NCI-H1105 treated with DMSO at 0.1 percent for 48 hours (cell line): ENCODE measurements at places on chromosomes 16 and 17.

DNA sequence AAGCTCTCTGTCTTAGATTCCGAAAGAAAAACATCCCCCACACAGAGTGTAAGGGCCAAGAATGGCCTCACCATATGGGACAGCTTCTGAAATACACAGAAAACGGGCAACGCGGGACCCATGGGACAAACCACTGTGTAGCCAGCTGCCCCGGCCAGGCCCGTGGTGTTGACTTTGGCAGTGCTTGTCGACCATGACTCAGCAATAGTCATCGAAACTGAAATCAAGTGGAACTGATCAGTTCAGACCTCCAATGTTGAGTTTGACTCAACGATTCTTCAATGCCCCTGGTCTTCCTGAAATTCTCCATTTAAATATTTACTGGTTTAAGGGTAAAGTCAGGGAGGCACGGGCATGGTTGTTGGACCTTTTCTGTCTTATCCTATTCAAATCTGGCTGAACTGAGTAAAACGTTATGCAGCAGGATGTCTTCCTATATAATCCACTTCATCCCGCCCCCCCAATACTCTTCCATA is 27.5 kb downstream of the ZFHX3 start:
- DNase-seq: no peak

DNA sequence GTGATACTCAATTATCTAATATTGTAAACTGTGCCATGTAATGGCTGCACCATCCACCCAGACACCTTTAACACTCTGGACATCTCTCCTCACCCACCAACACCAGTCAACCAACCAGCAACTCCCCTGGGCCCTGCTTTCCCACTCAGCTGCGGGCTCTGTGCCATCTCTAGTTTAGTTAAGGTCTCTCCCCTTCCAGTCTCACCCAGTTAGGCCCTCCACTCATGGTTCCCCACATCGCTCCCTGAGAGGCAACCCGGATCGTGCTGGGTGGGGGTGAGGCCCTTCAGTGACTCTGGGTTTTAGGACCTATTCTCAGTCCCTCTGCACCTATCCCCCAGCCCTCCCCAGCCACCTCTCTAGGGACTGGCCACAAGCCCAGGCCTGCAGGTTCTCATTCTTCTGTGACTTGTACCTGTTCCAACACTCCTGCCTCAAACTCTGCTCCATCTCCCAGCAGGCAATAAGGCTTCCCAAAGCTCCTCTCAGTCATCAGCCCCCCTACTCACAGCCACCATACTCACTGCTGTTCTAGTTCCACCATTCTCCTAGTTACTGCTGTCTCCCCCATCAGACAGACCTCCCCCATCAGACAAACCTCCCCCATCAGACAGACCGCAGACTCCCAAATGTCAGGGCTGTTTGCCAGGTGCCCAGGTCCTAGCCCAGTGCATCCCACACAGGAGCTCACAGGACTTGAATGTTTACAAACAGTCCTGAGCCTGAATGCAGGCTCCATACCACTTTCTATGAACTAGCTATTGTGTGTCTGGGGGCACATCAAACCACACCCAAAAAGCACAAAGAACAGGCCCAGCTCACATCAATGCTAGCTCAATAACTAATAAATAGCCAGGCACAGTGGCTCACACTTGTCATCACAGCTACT is 2.6 kb downstream of the TK2 start:
- DNase-seq: peak; percentile 10

- peak; percentile 20 for DNase-seq
Measured at GRCh38 chr17:51056813-51057510, 63.7 kb downstream of the SPAG9 start.

- no peak for DNase-seq
Measured at GRCh38 chr16:67822511-67822910, 15.8 kb downstream of the TSNAXIP1 start.

DNA sequence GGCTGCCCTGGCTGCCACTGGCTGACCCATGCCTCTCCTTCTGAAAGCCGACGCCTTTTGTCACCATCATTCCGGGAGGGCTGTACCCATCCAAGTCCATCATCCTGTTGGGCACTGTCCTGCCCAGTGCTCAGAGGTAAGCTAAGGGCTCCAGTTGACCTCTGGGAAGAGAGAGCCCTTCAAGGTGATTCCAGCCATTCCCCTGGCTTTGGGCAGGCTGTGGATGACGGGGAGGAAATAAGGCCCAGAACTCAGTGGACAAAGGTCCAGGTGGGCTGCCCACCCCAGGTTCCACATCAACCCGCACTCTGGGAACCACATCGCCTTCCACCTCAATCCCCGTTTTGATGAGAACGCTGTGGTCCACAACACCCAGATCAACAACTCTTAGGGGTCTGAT is 45.8 kb downstream of the NOS2 start:
- DNase-seq: no peak

GRCh38 chr17:27230996-27231395 is 62.9 kb upstream of the WSB1 start:
- DNase-seq: no peak

DNA sequence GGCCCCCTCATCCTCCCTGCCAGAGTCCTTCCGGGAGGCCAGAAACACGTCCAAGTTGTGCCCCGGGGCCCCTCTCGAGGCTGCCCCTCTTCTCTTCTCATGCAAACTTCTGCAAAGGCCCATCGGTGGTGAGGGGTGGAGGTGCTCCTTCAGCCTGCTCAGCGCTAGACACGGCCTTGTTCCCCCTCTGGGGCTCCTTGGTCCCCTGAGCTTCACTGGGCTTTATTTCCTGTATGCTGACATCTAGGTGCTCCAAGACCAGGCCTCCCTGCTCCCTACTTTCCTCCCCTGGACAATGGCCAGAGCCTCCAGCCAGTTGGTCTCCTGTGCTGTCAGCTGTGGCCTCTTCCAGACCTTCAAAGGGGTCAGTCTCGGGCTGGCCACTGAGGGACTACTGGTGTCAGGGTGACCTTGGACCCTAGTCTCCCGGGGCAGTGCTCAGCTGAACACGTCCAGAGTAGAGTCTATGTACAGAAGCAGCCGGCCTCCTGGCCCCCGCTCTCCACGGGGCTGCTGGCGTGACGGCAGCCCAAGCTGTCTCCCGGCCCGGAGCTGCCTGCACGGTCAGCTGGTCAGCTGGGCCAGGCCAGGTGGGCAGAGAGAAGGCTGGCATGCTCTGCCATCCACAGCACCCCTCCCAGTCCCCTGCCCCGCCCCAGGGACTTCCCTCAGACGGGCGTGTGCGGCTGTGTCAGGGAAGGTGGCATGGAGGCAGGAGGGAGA is 1.7 kb upstream of the PRR35 start:
- DNase-seq: no peak

DNA sequence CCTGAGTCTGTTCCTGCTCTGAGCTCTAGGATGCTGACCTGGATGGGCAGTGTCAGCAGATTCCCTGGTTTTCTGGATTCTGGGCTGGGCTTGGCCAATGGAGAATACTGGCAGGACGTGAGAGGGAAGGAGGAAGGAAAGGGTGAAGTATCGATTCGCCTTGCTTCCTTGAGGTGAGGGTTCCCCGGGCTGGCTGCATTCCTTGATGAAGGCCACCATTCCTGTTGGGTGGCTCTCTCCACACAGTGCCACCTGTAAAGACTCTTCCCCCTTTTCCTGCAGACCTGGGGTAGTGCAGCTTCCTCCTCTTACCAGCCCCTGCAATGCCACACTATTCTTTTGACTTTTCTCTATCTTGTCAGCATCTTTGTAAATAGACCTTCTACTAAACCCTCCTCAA is 58.1 kb upstream of the TANC2 start:
- no peak for DNase-seq

DNA sequence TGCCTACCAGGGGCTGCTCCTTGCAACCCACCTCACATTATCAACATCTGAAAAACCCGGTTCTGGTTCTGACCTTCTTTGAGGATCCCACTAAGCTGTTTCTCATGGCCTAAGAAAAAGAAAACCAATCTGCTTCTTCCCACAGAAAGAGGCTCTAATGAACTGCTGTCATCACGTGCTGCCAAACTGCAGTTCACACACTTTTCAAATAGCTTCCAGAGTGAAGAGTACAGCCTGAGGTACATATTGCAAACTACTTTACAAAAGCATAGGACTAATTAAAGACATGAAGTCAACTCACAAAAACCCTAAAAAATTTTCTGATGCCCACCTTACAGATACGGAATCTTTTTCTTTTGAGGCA is 36.7 kb downstream of the SMG6 start:
- DNase-seq: no peak

- no peak for DNase-seq
Measured at GRCh38 chr16:63426275-63426870, 1390.1 kb upstream of the CDH8 start.

GRCh38 chr17:75480281-75480680 is 23.8 kb downstream of the TMEM94 start:
- DNase-seq: no peak

DNA sequence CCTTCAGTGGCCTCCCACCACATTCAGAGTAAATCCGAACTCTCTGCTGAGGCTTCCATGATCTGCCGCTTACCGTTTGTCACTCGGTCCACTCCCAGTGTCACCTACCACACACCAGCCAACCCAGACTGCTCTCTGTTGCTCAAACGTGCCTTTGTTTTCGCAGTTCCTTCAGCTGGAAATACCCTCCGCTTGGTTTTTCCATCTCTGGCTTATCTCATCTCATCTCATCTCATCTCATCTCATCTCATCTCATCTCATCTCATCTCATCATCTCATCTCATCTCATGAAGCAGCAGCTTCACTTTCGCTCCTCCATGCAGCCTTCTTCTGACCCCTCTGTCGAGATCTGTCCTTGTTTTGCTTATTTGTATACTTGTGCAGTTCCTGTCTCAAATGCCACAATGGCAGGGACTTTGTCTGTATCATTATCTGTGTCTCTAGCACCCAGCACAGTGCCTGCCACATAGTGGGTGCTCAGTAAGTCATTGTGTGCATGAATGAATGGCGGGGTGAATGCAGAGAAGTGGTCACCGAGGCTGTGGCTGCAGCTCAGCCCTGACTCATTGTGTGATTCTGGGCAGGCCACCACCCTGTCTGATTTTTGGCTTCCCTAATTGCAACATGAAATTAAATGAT is 3.8 kb upstream of the SNX20 start:
- no peak for DNase-seq

- DNase-seq: no peak
Measured at GRCh38 chr16:56807011-56807675, 57.9 kb upstream of the SLC12A3 start.

GRCh38 chr16:87931504-87931903 is 4.8 kb downstream of the CA5A start:
- no peak for DNase-seq

- no peak for DNase-seq
Measured at GRCh38 chr16:3115561-3115960, 3.2 kb downstream of the ZNF205 start.

- DNase-seq: no peak
Measured at GRCh38 chr17:17024778-17025300, 17.4 kb upstream of the MPRIP start.

DNA sequence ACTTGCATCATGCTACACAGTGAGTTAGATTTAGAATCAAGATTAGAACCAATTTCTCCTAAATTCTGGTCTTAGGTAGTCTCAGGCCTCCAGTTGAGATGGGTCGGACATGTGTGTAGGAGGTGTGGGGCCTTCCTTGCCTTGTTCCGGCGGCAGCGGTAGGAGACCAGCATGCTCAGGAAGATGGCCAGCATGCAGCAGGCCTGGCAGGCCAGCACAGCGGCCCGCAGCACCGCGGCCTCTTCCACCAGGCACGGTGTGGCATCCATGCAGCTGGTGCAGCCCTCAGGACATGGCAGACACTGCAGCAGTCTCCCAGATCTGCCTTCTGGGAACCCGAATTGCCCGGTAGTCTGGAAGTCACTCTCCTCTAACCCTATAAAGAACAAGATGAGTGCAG is 6.9 kb downstream of the GPR179 start:
- DNase-seq: no peak

DNA sequence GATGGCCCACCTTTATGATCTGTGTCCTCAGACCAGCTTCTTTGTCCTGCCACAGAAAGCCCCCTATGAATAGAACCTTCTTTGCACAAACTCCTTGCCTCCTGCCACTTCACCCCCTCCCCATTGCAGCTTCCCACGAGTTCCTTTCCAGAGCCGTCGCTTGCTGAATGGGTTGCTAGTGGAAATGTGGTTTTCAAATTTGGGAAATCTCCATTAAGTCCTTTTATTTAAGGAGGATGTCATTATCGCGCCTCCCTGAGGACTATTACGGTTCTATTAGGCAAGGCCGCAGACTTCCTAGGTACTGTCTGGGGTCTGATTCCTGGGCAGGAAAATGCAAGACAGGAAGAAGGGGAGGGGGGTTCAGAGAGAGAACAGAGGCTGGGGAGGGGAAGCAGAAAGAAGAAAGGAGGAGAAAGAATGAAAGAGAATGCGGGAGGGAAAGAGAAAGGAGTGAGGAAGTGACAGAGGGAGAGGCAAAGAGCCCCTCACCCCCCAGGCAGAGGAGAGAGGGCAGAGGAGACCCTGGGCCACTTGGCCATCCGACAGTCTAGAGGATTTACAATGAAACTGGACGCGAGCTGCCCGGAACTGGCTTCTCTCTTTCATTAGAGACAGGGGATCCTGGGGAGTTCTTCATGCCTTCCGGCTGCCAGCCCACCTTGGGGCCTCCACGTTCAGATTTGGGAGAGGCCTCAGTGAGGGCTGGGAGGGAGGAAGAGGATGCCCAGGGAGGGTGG is 31.7 kb upstream of the ETV4 start:
- DNase-seq: no peak

DNA sequence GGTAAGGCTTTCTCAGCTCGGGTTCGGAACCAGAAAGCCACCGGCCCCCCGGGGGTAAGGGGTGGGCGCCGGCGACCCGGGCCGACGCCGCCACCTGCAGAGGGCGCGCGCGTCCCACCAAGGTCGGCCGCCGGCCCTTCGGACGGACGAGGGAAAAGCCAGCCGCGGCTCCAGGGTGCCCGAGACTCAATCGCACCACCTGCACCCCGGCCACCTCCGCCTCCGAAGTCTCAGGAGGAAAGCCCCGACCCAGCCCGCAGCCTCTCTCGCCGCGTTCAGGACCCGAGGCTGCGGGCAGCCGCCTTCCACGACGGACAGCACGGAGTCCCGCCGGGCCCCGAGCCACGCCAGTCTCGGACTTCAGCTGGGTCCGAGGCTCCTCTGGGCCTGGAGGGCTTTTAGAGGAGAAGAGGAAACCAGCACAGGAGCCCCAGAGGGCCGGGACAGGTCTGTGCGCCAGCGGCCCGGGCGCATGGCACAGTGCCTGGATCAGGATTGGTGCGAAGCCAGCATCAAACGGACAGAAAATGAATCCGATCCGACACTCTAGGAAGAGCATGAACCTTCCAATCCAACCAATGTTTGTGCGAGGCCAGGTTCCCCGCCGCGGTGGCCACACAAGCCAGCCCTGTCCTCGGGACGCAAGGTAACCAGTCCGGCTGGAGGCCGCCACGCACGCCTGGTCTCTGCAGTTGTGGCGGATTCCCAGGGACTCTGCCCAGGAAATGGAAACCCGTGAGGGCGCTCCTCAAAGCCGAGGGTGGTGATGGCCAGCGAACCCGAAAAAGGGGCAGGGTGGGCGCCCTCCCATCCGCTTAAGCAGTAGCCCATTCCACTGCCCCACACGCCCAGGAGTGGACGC is 6.7 kb downstream of the CBX8 start:
- DNase-seq: no peak

DNA sequence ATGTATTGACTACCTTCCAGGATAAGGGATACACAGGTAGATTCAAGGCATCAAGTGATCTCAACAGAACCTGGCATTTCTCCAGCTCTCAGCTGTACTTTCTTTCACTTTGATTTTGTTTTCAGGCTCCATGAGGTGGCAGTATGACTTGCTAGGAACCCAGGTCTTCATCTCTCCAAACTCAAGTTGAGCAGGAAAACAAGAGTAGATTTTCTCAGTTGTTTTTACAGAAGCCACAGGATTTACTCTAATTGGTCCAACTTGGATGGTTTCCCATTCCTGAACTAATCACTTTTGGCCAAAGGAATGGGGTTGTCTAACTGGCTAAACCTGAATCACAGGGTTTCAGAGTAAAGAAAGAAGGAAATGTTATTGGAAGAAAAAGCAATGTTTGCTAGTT is 146.6 kb downstream of the TRIM37 start:
- peak; percentile 42 for DNase-seq
